ENCODE measurements at places on chromosomes 4 and X. TPM values are rescaled to one million over a fixed set of nuclear protein-coding genes. Genes with fewer than 3 reads are reported as not detected.

DNA sequence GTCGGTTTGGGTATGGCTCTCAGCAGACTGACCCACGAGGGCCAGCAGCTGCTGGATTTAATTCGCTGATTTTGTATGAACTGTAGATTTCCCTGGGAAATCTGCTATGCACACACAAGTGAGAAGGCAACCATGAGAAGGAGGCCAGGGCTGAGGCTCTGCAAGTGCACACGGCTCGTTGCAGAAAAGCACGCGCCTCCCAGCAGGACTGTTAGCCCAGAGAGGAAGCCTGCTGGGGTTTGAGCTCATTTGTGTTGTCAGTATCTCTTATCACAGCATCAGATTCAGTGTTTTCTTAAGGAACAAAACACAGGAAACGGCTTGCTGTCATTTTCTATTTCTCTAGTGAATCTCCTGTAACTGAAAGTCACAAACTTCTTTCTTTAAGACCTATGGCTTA is 296.2 kb upstream of the FAT1 start:
- DNase-seq: no peak

GRCh38 chr4:44978020-44978419 is 251.7 kb upstream of the GNPDA2 start:
- no peak for DNase-seq

The FRG2 gene
- not detected for total RNA-seq

DNA sequence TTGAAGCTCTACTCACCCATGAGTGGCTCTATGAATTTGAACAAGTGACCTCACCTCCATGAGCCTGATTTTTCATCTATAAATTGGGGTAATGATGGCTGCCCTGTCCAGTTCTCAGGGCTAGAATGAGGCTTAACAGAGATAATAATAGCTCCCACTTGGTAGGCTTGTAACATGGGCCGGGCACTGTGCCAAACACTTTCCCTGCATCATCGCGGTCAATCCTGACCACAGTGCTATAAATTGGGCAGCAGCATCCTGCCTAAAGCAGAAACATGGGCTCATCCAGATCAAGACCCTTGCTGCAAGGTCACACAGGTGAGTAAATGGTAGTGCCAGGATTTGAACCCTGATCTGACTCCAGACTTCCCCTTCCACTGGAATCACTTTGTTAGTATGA is 12.8 kb downstream of the APLN start:
- no peak for DNase-seq

GRCh38 chr4:2063557-2064275 is 4.6 kb downstream of the NAT8L start:
- DNase-seq: no peak

DNA sequence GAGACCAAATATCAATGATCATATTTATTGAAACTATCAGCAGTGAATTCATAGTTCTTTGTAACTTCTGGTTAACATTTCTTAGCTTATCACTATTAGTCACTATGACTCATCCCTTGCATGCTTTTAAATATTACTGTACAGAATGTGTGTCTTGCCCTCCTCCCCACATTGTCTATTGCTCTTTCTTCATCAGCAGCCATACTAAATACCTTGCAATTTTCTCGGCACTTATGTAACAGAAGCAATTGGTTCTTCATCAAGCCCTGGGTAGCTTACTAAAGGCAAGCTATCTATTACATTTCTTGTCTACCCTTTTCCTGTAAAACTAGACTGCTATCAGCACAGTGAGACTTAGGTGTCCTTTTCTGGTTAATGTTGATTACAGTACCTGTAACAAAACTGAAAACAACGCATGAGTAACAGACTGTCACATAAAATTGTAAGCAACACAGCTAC is 8.2 kb downstream of the KLHL4 start:
- no peak for DNase-seq

The NPY1R gene
- not detected for total RNA-seq

DNA sequence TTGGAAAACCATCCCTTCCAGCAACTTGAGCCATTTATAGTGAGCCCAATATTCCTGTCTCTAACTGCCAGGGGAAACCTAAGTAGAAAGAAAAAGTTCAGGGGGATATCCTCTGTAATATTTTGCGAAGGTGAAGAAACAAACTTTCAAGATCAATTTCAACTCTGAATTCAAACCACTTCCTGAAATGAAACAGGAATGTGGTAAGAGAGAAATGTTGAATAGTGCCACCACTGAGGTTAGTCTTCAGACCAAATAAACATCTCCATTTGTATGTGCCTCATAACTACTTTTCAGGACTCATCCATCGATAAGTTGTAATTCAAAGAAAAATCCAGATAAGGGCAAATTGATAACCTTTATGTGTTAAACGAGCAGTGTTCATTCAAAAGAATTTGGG is 128.7 kb downstream of the GABRB1 start:
- no peak for DNase-seq

DNA sequence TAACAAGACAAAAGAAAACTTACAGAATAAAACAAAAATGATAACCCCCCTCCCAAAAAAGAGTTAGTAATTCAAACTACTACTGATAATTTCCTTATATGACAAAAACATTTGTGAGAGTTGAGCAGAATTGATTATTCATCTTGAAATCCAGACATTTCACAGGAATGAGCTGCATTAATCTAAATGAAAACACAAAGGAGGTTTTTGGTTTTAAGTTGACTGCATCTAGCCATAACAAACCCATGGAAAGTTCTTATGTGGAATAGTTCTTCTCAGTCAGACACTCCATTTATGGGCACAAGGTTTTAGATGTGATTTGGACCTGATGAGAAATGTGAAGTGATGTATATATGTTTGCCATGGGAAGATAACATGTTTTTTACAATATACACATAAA is 95.4 kb downstream of the VCX2 start:
- no peak for DNase-seq

GRCh38 chrX:152904151-152905080 is 6.5 kb downstream of the ZNF185 start:
- DNase-seq: peak; percentile 1

DNA sequence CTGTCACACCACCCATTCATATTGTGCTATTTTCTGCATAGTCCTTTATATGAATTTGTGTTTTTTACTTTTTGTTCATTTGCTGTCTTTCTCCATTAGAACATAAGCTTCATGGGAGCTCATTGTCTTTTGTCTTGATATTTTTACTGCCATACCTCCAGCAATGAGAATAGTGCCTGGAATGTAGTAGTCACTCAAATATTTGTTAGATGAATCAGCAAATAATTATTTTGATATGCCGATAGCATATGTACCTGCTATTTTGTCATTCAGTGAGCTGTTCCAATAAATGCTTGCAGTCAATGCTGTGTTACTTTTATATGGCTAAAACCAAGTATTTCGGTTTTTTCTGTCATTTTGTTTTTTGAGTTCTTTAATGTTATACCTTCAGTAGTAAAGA is 43.5 kb upstream of the SLC25A31 start:
- no peak for DNase-seq

- no peak for DNase-seq
These were observed 2.5 kb downstream of the PGRMC1 start for GRCh38 chrX:119238557-119238956.

GRCh38 chrX:9374555-9374954 is 90.3 kb upstream of the TBL1X start:
- no peak for DNase-seq

- no peak for DNase-seq
These were observed 161.0 kb downstream of the PPP1R2C start for GRCh38 chrX:42616981-42617380.

The NWD2 gene
- not detected for total RNA-seq

DNA sequence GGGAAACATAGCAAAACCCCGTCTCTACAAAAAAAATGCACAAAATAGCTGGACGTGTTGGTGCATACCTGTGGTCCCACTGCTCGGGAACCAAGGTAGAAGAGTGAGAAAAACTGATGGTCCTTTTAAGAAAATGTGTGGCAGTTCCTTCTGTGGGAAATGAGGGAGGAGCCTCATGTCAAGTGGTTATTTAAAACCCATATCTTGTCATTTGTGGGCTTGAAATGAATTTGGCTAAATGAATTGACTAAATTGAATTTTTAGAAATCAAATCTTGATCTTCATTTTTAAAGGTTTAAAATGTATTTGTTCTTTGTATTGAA is 16.2 kb upstream of the LAMP2 start:
- no peak for DNase-seq

The CLDN34 gene
- not detected for total RNA-seq

The ODAPH gene
- 0.54 TPM for total RNA-seq

GRCh38 chrX:148681605-148682004 is 181.2 kb downstream of the AFF2 start:
- DNase-seq: no peak

The RBM46 gene
- total RNA-seq: not detected

DNA sequence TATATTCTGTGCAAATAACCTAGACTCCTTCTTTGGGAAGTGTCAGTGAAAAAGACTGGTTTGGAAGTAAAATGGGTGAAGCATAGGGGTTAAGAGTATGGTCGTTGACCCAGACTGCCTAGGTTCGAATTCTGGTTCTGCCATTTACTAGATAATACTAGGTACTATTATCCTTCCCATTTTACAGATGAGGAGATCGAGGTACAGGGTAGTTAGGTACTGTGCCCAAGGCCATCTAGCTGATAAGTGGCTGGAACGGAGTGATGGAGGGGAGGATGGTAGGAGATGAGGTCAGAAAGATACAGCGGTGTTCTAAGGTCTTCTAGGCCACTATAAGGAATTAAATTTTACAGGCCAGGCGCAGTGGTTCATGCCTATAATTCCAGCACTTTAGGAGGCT is 11.1 kb downstream of the GLOD5 start:
- no peak for DNase-seq

- no peak for DNase-seq
These were observed 36.7 kb downstream of the PJA1 start for GRCh38 chrX:69128588-69128987.
